ENCODE measurements at places on chromosomes 11 and 22.

DNA sequence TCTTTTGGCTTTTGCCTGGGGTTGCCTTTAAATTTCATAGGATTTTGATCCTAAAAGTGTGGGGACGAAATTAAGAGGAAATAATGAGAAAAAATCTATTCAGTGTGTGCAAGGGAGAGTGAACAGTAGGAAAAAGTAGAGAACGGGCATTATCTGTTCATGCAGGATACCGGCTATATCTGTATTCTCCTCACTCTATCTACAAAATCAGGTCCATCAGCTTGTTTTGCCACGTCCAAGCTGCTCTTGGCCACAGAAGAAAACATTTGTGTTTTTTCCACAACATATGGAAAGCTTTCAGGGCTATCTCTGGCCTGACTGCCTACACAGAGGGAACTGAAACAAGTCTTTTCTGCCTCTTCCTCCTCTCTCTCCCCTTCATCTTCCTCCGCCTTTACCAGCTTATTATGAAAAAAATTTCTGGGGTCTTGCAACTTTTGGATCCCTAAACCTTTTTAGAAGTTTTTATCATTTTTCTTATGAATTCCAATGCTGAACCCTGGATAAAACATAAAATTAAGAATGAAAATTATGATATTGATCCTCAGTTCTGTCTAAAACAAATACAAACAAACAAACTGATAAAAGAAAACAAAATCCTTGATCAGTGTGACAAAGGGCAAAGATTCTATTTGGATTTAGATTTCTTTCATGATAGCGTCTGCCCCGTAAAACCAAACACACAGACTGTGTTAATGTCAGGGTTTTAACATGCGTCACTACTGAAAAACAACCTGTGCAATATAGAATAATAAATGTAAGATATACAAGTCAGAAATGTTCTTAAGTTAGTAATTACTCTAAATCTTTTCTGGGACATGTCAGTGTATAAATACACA, 219.7 kb downstream of the CNTN5 start:
- DNase-seq: no peak

- peak; percentile 17 for DNase-seq
These were observed at the start of gene PHLDB1 for GRCh38 chr11:118607401-118608359. Gene PHLDB1 (plus strand): TSS chr11:118607615. CDS start chr11:118613837, 6,222 bp downstream.

- DNase-seq: no peak
These were observed 32.2 kb downstream of the CYTH4 start for GRCh38 chr22:37314315-37315074.

DNA sequence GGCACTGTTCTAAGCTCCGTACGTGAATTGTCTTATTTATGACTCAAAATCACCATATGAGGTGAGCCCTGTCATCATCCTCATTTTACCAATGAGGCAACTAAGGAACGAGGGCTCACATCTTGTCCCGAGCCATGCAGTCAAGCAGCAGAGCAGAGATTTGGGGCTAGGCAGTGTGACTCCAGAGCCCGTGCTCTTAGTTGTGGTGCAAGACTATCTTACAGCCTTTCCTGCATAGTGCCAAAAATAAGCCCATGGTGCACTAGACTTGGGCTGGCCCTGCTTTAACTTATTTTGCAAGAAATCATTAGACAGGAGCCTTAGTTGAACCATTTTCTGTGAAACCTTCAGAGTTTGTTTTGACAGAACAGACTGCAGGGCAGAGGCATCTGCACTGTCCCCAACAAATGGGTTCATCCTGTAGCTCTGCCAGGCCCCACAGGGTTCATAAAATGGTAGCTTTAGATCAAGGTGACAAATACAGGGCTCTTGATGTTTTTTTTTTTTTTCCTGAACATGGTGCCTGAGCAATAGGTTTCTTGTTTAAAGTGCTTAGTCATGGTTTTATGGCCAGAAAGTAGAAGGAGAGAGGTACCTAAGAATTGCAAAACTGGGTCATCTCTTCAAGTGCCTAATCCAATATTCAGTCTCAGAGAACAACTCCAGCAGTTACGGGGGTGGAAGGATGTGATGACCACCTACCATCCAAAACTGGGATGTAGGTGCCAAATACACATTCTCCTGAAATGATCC, 56.6 kb downstream of the BMAL1 start:
- DNase-seq: no peak

- no peak for DNase-seq
These were observed 152.8 kb upstream of the RASSF10 start for GRCh38 chr11:12856338-12856737.

- no peak for DNase-seq
These were observed 34.9 kb upstream of the OR10G7 start for GRCh38 chr11:124075841-124076651.

All from stimulated activated CD8-positive, alpha-beta memory T cell treated with anti-CD3 and anti-CD28 coated beads, Interleukin-7, amount 100 ng/mL, for 1 hour (primary cell).